Fibroblast of lung (primary cell): ENCODE measurements at places on chromosomes 12 and 14. TPM values are rescaled to one million over a fixed set of nuclear protein-coding genes. Genes with fewer than 3 reads are reported as not detected.

The MORN3 gene
- polyA plus RNA-seq = 0.23 and 0.61 TPM in 2 replicates

The ASB2 gene
- polyA plus RNA-seq = 0.91 and 1.5 TPM in 2 replicates

The RNASE4 gene
- polyA plus RNA-seq = 25.0 and 43.9 TPM in 2 replicates

The TAS2R9 gene
- not detected in 2 replicates for polyA plus RNA-seq

The KCNH3 gene
- polyA plus RNA-seq = 0.05 and 0.09 TPM in 2 replicates

The ACOT2 gene
- 23.2 and 39.1 TPM in 2 replicates for polyA plus RNA-seq

The KRT6C gene
- polyA plus RNA-seq = not detected in 2 replicates

The AQP2 gene
- not detected in 2 replicates for polyA plus RNA-seq

The DNAI7 gene
- 0.14 and 0.23 TPM in 2 replicates for polyA plus RNA-seq

- peak; percentile 58 for DNase-seq
These were observed 33.8 kb downstream of the CCDC38 start for GRCh38 chr12:95908573-95908972.

GRCh38 chr12:99444859-99445316, 202.7 kb upstream of the GARIN6 start:
- DNase-seq = no peak

DNA sequence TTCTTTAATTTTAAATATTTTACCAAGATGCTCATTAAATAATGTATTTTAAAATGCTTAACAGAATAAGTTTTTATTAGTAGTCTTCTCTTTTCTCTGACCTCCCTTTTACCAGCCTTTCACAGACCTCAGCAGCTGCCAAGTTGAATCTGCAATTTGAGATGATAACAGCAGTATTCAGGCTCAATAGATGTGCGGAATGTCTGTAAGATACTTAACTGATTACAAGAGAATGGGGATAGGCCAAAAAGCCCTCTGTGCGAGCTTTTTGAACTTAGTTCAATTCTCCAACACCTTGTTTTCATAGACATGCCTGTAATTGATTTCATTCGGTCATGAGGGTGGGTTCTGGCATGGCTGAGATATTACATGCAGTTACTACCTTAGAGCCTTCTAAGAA, 277.2 kb downstream of the TMTC2 start:
- DNase-seq = peak; percentile 36

GRCh38 chr12:5889381-5890047, 55.5 kb downstream of the ANO2 start:
- DNase-seq = no peak

GRCh38 chr14:74855945-74856344, 20.0 kb downstream of the PROX2 start:
- DNase-seq = no peak

- peak; percentile 17 for DNase-seq
These were observed 58.5 kb upstream of the TMPO start for GRCh38 chr12:98456576-98457573.

- no peak for DNase-seq
These were observed 244.1 kb downstream of the BTG1 start for GRCh38 chr12:91901381-91902074.

DNA sequence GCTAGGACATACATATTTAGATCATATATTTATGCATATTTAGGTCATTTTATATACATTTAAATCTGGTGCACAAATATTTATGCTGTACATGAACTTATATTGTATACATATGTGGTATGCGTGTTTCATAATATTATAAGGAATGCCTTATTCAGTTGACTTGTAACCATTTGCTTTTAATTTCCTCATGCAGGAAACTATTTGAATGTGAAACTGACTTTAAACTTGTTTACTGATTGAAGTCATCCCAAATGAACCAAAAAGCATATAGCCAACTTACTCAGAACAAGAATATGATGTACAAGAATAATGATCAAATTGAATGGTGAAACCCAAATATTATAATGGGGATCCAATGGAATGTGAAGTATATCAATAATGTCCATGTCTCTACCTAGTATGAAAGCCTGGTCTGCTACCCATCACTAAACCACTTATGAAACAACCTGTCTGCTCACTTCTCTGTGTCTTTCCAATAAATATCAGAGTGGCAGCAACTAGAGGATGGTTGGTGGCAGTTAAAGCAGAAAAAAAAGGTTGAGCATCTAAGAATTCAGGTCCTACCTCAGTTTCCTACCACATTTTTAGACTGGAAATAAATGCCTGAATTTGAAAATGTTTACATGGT, 38.3 kb downstream of the RPS6KA5 start:
- no peak for DNase-seq

DNA sequence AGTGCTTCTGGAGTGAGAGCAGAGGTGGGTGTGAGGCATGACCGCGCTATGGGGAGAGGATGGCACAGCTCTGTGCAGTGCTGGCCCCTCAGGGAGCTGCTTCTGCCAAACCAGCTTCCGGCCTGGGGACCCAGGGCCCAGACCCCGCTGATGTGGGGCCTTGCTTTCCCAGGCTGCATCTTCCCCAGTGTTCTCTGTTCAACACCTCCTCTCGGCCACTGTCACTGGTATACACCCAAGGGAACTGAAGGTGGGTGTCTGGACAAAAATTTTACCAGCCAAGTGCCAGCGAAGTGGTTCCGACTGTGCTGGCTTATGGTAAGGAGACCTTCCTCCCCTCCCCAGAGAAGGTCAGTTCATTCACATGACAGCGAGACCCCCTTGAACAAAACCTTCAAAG, 179.1 kb downstream of the AACS start:
- DNase-seq = no peak

- DNase-seq = no peak
These were observed 445.8 kb upstream of the TBX3 start for GRCh38 chr12:115129727-115130126.

DNA sequence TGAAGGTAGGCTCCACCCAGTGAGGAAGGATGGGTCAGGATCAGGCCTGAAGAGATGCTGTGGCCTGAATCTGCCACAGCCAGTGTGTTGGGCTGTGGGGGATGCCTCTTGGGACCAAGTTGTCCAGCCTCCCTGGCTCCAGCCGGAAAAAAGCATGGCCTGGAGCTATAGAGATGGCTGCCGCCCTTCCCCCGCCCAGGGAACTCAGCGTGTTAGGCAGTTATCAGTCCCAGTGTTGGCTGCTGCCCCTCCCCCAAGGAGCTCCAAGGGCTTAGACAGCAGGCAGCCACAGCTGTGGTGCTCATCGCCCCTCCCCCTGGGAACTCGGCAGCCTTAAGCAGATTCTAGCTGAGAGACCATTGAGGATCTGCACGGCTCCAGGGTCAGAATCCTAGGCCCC, 158.0 kb downstream of the CAPZA3 start:
- DNase-seq = no peak

DNA sequence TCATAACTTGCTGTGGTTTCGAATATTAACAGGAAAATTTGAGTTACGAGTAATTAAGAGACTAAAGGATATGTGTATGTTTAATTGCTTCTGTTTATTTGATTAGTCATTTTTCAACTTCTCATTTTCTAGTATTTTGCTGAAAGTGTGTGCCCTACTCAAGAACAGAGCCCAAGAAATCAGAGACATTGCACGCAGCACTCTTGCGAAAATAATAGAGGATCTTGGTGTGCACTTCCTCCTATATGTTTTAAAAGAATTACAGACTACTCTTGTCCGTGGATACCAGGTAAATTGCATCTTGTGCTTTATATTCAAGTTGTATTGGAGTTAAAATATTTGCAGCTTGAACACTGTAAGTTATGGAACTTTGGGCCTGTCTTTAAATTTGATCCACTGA, 50.8 kb downstream of the ARL1 start:
- DNase-seq = no peak

- DNase-seq = peak; percentile 91
These were observed 11.0 kb upstream of the MGP start for GRCh38 chr12:14896521-14897169.

GRCh38 chr12:117218149-117218548, 27.9 kb upstream of the FBXO21 start:
- no peak for DNase-seq
